Endodermal cell (in vitro differentiated cells): ENCODE measurements at places on chromosomes 2 and 18. TPM values are rescaled to one million over a fixed set of nuclear protein-coding genes. Genes with fewer than 3 reads are reported as not detected.

The CXCR4 gene
- total RNA-seq = 287 to 587 TPM (median 310 TPM) in 3 replicates

The HOXD8 gene
- 0.31 TPM in 1 of 3 replicates, not detected in the others for total RNA-seq

- H3K36me3 ChIP-seq = no peaks in the 10 kb centered on the region
- H3K27me3 ChIP-seq = no peaks in the 10 kb centered on the region
- no peak overlapping the region for H3K27ac ChIP-seq
- no peak overlapping the region for H3K4me3 ChIP-seq
- DNase-seq = peak; percentile 19
These were observed 312.9 kb downstream of the PRKCE start for GRCh38 chr2:45964223-45964841.

The MC4R gene
- not detected in 2 replicates for total RNA-seq

The SLC16A14 gene
- 0.72 and 1.2 TPM in 2 replicates for total RNA-seq

GRCh38 chr2:198700319-198700718 lies 757.4 kb downstream of the SATB2 start:
- H3K4me3 ChIP-seq = no peak overlapping the region
- no peak overlapping the region for H3K27ac ChIP-seq
- DNase-seq = no peak

- H3K4me3 ChIP-seq = no peak overlapping the region
- no peak for DNase-seq
- no peaks in the 10 kb centered on the region for H3K27me3 ChIP-seq
- H3K4me1 ChIP-seq = no peaks in the 10 kb centered on the region
- H3K27ac ChIP-seq = no peak overlapping the region
- H3K36me3 ChIP-seq = no peaks in the 10 kb centered on the region
These were observed 798.8 kb upstream of the HS6ST1 start for GRCh38 chr2:129117434-129117833.

The ACVR2A gene
- total RNA-seq = 19.9 to 26.7 TPM (median 20.7 TPM) in 3 replicates

- DNase-seq = no peak
- H3K27me3 ChIP-seq = no peaks in the 10 kb centered on the region
- H3K4me1 ChIP-seq = peaks cover 3% of the 10 kb centered on the region
- no peak overlapping the region for H3K27ac ChIP-seq
- no peaks in the 10 kb centered on the region for H3K36me3 ChIP-seq
- H3K4me3 ChIP-seq = no peak overlapping the region
These were observed 268.2 kb downstream of the RPIA start for GRCh38 chr2:88959480-88960204.

The ATL2 gene
- total RNA-seq = 125 and 126 TPM in 2 replicates

DNA sequence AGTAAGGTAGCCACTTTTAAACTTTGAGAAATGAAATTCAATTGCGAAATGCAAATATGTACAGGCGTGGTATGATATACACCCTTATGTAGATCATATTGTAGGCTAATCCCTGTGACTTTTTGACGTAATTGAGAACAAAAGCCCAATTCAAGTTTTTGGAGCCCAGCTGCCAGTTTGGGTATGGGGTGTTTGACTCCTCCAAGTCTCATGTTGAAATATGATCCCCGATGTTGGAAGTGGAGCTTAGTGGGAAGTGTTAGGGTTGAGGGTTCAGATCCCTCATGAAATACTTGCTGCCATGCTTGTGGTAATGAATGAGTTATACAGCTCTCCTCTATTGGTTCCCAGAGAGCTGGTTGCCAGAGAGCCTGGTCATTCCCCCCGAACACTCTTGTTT lies 1666.8 kb downstream of the SUCLG1 start:
- H3K4me1 ChIP-seq = no peaks in the 10 kb centered on the region
- H3K36me3 ChIP-seq = no peaks in the 10 kb centered on the region
- no peak overlapping the region for H3K27ac ChIP-seq
- H3K27me3 ChIP-seq = no peaks in the 10 kb centered on the region
- no peak overlapping the region for H3K4me3 ChIP-seq
- DNase-seq = no peak

- no peak overlapping the region for H3K4me3 ChIP-seq
- no peaks in the 10 kb centered on the region for H3K4me1 ChIP-seq
- no peak overlapping the region for H3K27ac ChIP-seq
- H3K36me3 ChIP-seq = no peaks in the 10 kb centered on the region
These were observed 39.3 kb downstream of the C1QL2 start for GRCh38 chr2:119119076-119119785.

The MAL gene
- total RNA-seq = not detected in 2 replicates

GRCh38 chr2:111957872-111958354 lies 59.5 kb downstream of the MERTK start:
- no peak overlapping the region for H3K27ac ChIP-seq
- DNase-seq = no peak
- no peaks in the 10 kb centered on the region for H3K4me1 ChIP-seq
- H3K36me3 ChIP-seq = peaks cover 48% of the 10 kb centered on the region

GRCh38 chr18:7786569-7786968 lies 219.5 kb downstream of the PTPRM start:
- DNase-seq = no peak
- H3K36me3 ChIP-seq = no peaks in the 10 kb centered on the region
- H3K27ac ChIP-seq = no peak overlapping the region
- no peaks in the 10 kb centered on the region for H3K27me3 ChIP-seq
- no peak overlapping the region for H3K4me3 ChIP-seq
- H3K4me1 ChIP-seq = peaks cover 12% of the 10 kb centered on the region

GRCh38 chr18:80241919-80242777 lies 5.2 kb downstream of the PARD6G start:
- H3K36me3 ChIP-seq = no peaks in the 10 kb centered on the region
- DNase-seq = peak; percentile 25
- H3K4me3 ChIP-seq = no peak overlapping the region

DNA sequence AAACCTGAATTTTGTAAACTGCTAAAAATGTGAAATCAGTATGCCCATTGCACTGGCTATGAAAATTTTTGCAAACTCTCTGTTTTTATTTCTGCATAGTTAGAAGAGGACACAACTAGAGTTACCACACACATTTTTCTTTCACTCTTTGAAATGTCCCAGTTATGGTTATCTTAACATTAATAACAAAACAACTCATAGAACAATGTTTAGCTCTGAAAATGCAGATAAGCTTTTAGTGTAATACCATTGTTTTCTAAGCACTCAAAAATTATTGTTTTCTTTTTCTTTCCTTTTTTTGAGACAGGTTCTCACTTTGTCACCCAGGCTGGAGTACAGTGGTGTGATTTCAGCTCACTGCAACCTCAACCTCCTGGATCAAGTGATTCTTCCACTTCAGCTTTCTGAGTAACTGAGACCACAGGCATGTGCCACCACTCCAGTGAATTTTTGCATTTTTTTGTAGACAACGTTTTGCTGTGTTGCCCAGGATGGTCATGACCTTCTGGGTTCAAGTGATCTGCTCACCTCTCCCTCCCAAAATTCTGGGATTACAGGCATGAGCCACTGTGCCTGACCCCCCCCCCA lies 1204.5 kb upstream of the ZEB2 start:
- H3K4me1 ChIP-seq = peaks cover 4% of the 10 kb centered on the region
- H3K27ac ChIP-seq = no peak overlapping the region
- no peaks in the 10 kb centered on the region for H3K36me3 ChIP-seq
- no peak overlapping the region for H3K4me3 ChIP-seq
- no peaks in the 10 kb centered on the region for H3K27me3 ChIP-seq

GRCh38 chr18:14085770-14086457 lies 46.3 kb downstream of the ZNF519 start:
- H3K36me3 ChIP-seq = no peaks in the 10 kb centered on the region
- H3K27me3 ChIP-seq = no peaks in the 10 kb centered on the region
- H3K4me1 ChIP-seq = peaks cover 4% of the 10 kb centered on the region

DNA sequence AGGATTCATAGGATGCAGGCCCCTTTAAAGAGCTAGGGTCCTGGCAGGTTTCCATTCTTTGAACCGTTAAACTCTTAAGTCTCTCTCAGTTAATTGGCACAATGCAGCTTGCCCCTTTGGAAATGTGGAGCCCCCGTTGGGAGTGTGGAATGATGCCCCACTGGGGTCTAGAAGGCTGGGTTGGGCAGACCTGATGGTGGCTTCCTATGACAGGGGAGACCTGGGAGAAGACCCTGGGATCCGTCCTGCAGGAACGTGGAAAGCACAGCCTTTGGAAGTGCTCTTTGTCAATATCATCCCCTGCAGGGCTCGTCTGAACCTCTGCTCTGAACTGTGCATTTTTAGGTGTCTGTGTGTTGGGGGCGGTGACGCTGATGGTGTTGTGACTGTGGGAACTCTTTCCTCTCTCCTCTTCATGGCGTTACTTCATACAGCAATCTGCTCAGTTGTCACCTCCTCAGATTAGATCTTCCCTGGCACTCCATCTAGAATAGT lies 190.6 kb downstream of the MYCN start:
- H3K4me1 ChIP-seq = no peaks in the 10 kb centered on the region
- DNase-seq = peak; percentile 22
- no peaks in the 10 kb centered on the region for H3K36me3 ChIP-seq
- H3K4me3 ChIP-seq = no peak overlapping the region

The VRK2 gene
- 25.7 to 33.3 TPM (median 31.4 TPM) in 3 replicates for total RNA-seq

DNA sequence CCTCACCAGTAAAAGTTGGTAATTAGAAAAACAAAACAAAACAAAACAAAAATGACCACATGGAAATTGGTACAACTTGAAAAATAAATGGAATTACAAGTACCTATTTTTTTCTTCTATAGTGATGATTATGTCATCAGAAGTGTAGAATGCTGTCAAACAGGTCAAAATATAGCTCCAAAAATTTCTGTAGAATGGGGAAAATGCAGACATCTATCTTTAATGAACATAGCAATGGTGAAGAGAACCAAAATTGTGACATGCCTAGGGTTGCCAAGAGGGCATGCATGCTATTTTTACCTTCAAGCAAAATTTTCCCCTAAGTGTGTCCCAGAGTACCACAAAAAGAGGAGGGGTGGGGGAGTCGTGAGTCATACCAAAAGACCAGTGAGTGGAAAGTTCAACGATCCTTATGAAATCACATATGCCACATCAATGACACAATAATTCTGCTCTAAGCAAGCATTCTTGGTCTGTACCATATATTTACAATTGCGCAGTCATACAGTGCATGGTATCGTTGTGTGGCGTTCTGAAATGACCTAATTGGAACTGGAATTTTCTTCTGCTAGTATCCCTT lies 1436.4 kb downstream of the SUCLG1 start:
- no peak for DNase-seq
- H3K4me1 ChIP-seq = peaks cover 4% of the 10 kb centered on the region
- no peak overlapping the region for H3K27ac ChIP-seq
- no peaks in the 10 kb centered on the region for H3K36me3 ChIP-seq
- H3K4me3 ChIP-seq = no peak overlapping the region

DNA sequence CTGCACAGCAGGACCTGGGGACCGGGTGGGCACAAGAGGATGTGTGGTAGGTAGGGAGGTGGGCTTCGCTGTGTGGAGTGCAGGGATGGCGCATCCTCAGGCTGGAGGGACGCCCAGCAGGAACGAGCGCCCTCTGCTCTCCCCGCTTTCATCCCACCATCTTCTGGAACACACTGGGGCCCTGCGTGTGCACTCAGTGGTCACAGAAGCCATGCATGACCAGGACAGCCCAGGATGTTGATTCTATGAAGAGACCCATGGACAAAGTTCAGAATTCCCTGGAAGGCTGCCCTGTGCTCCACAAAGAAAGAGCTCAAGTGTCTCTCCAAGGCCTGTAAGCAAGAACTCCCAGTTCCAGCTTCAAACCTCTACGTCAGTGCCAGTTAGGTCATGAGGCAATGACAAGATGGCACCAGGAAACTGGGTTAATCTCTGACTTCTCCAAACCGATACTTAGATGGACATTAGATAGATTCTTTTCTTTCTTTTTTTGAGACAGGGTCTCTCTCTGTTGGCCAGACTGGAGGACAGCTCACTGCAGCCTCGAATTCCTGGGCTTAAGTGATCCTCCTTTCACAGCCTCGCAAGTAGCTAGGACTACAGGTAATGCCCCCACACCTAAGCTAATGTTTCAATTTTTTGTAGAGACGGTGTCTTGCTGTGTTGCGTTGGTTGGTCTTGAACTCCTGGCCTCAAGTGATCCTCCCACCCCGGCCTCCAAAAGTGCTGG lies 3.4 kb downstream of the SLC66A2 start:
- H3K4me3 ChIP-seq = no peak overlapping the region
- peaks cover 9% of the 10 kb centered on the region for H3K4me1 ChIP-seq
- peaks cover 11% of the 10 kb centered on the region for H3K36me3 ChIP-seq
- H3K27ac ChIP-seq = no peak overlapping the region

The LRP1B gene
- total RNA-seq = 0.43 and 0.79 TPM in 2 replicates

The SIX3 gene
- 1.9 to 5.2 TPM (median 1.9 TPM) in 3 replicates for total RNA-seq

- H3K27me3 ChIP-seq = no peaks in the 10 kb centered on the region
- H3K4me1 ChIP-seq = no peaks in the 10 kb centered on the region
- H3K36me3 ChIP-seq = no peaks in the 10 kb centered on the region
- H3K4me3 ChIP-seq = no peak overlapping the region
- H3K27ac ChIP-seq = no peak overlapping the region
- no peak for DNase-seq
These were observed 108.5 kb downstream of the VWC2L start for GRCh38 chr2:214519258-214519818.

- peaks cover 2% of the 10 kb centered on the region for H3K4me1 ChIP-seq
- no peak overlapping the region for H3K27ac ChIP-seq
- DNase-seq = no peak
- H3K4me3 ChIP-seq = no peak overlapping the region
- H3K36me3 ChIP-seq = no peaks in the 10 kb centered on the region
These were observed 85.3 kb downstream of the METTL4 start for GRCh38 chr18:2485983-2486382.

The GKN2 gene
- total RNA-seq = not detected in 3 replicates

DNA sequence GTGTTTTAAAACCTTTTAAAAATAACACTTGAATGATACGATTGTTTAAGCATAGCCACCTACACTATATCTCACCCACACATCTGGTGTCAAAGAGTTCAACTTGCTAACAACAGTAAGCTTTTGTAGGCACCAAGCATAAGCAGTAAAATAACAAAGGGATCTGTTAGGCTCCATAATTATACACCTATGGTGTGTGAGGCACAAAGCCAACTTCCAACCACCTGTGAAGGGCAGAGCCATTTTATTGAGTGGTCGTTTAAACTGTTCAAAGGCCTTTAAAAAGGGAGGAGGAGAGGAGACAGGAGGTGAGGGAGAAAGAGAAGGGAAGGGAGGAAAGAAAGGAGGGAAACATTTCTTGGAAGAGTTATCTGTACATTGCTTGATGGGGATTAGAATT lies 27.9 kb downstream of the NEMP2 start:
- no peak for DNase-seq
- no peaks in the 10 kb centered on the region for H3K4me1 ChIP-seq
- no peaks in the 10 kb centered on the region for H3K36me3 ChIP-seq
- H3K27ac ChIP-seq = no peak overlapping the region
- H3K4me3 ChIP-seq = no peak overlapping the region

DNA sequence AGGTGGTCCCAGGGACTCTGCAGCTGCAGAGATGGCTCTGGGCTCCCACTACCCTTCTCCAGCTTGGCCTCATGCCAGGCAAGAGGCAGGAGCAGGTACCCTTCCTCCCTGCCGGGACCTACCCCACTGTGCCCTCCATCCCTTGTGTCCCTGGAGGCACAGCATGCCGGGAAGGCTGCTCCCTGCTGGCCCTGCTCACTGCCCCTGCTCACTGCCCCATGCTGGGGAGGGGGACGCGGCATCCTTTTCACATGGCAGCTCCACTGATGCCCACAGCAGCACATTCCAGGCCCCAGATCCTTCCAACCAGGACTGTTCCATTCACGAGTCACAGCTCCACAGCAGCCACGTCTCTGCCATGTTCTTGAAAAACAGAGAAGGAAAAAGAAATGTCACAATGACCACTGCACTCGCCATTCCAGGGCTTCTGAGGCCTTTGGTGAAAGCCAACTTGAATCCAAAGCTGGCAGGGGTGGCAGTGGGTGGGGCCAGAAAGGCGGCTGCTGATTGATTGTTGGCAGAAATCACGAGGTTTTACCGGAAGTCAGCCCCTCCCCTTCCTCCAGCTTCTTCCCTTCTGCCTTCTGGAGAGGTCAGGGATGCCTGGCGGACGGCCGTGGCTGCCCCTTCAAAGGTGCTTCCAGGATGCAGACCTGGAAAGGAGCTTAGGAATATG lies 268.0 kb downstream of the CYP26B1 start:
- no peaks in the 10 kb centered on the region for H3K4me1 ChIP-seq
- no peaks in the 10 kb centered on the region for H3K36me3 ChIP-seq
- H3K27me3 ChIP-seq = peaks cover 7% of the 10 kb centered on the region
- DNase-seq = peak; percentile 42
